ENCODE measurements at places on chromosomes 11 and 22. TPM values are rescaled to one million over a fixed set of nuclear protein-coding genes. Genes with fewer than 3 reads are reported as not detected.

The CYTH4 gene
- not detected for total RNA-seq

The GGTLC2 gene
- total RNA-seq: not detected

The OR51I1 gene
- total RNA-seq: not detected

The GAL3ST3 gene
- not detected for total RNA-seq

The MN1 gene
- 9.1 TPM for total RNA-seq

The CYP2D6 gene
- total RNA-seq: 6.7 TPM

The FJX1 gene
- 17.5 TPM for total RNA-seq

The ANGPTL5 gene
- total RNA-seq: not detected

The CRACR2B gene
- 21.2 TPM for total RNA-seq

The ABTB2 gene
- 12.7 TPM for total RNA-seq

The MPEG1 gene
- not detected for total RNA-seq

The FOLR1 gene
- 5.0 TPM for total RNA-seq
